ENCODE measurements at places on chromosomes 1 and 21. TPM values are rescaled to one million over a fixed set of nuclear protein-coding genes. Genes with fewer than 3 reads are reported as not detected.

The OR2L8 gene
- 0.25 TPM for total RNA-seq

The LIPI gene
- total RNA-seq: not detected

The EXTL2 gene
- 28.8 TPM for total RNA-seq

The LAPTM5 gene
- not detected for total RNA-seq

The SMIM11 gene
- total RNA-seq: 4.5 TPM

The TMEM35B gene
- total RNA-seq: 33.9 TPM

The IL20 gene
- total RNA-seq: not detected

The AMPD1 gene
- total RNA-seq: not detected

The H3-3A gene
- 88.1 TPM for total RNA-seq

The ACOT11 gene
- total RNA-seq: 5.7 TPM

The GJA9 gene
- 0.12 TPM for total RNA-seq

The PTPN7 gene
- under 0.01 TPM for total RNA-seq

The FCRL5 gene
- total RNA-seq: not detected

The CLCA4 gene
- total RNA-seq: not detected

The EFNA4 gene
- total RNA-seq: 1.7 TPM

The CR1L gene
- not detected for total RNA-seq

The SUCO gene
- 52.1 TPM for total RNA-seq

The MROH9 gene
- total RNA-seq: under 0.01 TPM

The AIM2 gene
- 0.11 TPM for total RNA-seq

The FMO5 gene
- total RNA-seq: 0.77 TPM

The RYR2 gene
- not detected for total RNA-seq

The RPRD2 gene
- total RNA-seq: 8.2 TPM

The TMEM269 gene
- 0.12 TPM for total RNA-seq

The CYP4B1 gene
- not detected for total RNA-seq

The OR2T11 gene
- not detected for total RNA-seq

The ANKRD34A gene
- total RNA-seq: 0.33 TPM

The LYPLAL1 gene
- 56.7 TPM for total RNA-seq

The BMP8B gene
- total RNA-seq: under 0.01 TPM

The SMIM1 gene
- 0.55 TPM for total RNA-seq

The NTMT2 gene
- not detected for total RNA-seq

The ZFP69B gene
- 2.2 TPM for total RNA-seq

The URB2 gene
- 11.4 TPM for total RNA-seq

The ABCG1 gene
- total RNA-seq: 0.50 TPM

The LAMB3 gene
- 8.7 TPM for total RNA-seq

The CCDC24 gene
- total RNA-seq: 5.9 TPM

The ARMH1 gene
- 0.11 TPM for total RNA-seq

The SSU72 gene
- total RNA-seq: 67.6 TPM

The C8B gene
- not detected for total RNA-seq

The TRIM67 gene
- not detected for total RNA-seq

The DYRK1A gene
- 70.5 TPM for total RNA-seq

The ATP1A2 gene
- total RNA-seq: not detected

The SSR2 gene
- total RNA-seq: 681 TPM

The C1orf210 gene
- 0.11 TPM for total RNA-seq

The G0S2 gene
- total RNA-seq: 6.6 TPM

The GPR161 gene
- total RNA-seq: 12.9 TPM

The H6PD gene
- 50.7 TPM for total RNA-seq

The PLA2G4A gene
- 26.8 TPM for total RNA-seq

The IRF2BP2 gene
- 75.4 TPM for total RNA-seq

The GBP6 gene
- 0.11 TPM for total RNA-seq

The FABP3 gene
- total RNA-seq: 52.1 TPM

The OR2L3 gene
- 0.12 TPM for total RNA-seq

The CBS gene
- 138 TPM for total RNA-seq

The UBL4B gene
- not detected for total RNA-seq

The OR2T2 gene
- total RNA-seq: not detected

The KDM5B gene
- 70.7 TPM for total RNA-seq

The MAP3K21 gene
- total RNA-seq: 1.7 TPM
